WTC11 (cell line): ENCODE measurements at places on chromosomes 16 and 17. TPM values are rescaled to one million over a fixed set of nuclear protein-coding genes. Genes with fewer than 3 reads are reported as not detected.

SOST gene
- total RNA-seq, result 0.07 to 0.25 TPM in 2 of 3 replicates, not detected in the other

- no peak for DNase-seq
Observed at GRCh38 chr16:20889625-20890275, 10.4 kb downstream of the DCUN1D3 start.

UTS2R gene
- 0.46 to 0.76 TPM (median 0.53 TPM) in 3 replicates for total RNA-seq

RAB26 gene
- 6.2 to 7.3 TPM (median 6.9 TPM) in 3 replicates for total RNA-seq

DNA sequence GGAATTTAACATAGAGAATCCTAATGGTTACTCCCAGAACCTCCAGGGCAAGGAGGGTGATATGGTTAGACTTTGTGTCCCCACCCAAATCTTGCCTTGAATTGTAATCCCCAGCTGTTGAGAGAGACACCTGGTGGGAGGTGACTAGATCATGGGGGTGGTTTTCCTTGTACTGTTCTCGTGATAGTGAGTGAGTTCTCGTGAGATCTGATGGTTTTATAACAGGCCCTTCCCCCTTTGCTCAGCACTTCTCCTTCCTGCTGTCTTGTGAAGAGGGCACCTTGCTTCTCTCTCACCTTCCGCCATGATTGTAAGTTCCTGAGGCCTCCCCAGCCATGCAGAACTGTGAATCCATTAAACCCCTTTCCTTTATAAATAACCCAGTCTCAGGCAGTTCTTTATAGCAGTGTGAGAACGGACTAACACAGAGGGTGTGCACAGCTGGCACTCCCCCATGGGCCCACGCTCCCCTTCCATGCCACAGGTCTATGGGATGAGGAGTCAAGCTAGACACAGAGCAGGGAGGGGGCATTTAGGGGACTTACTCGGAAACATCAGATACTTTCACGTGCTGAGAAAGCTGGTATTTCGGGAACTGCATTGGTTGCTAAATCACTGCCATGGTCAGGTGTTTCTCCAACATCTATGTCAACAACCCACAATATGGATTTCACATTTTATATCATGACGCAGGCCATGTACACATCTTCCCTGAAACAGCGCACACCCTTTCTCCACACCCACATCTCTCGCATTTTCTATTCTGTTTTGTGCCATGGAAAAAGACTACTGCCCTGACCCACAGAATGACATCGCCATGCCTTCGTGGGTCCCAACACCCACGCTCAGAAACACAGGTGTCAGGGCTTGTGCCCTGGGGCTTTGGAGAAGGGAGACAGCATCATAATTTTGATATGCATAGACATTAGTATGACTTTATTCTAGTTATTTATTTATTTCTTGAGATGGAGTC, 199.1 kb upstream of the GSE1 start:
- no peak for DNase-seq

NPIPB9 gene
- total RNA-seq, result 1.4 to 2.5 TPM (median 1.5 TPM) in 3 replicates

UNC13D gene
- total RNA-seq, result 12.1 to 13.8 TPM (median 13.1 TPM) in 3 replicates

KCNAB3 gene
- 3.2 to 6.7 TPM (median 6.5 TPM) in 3 replicates for total RNA-seq

DNA sequence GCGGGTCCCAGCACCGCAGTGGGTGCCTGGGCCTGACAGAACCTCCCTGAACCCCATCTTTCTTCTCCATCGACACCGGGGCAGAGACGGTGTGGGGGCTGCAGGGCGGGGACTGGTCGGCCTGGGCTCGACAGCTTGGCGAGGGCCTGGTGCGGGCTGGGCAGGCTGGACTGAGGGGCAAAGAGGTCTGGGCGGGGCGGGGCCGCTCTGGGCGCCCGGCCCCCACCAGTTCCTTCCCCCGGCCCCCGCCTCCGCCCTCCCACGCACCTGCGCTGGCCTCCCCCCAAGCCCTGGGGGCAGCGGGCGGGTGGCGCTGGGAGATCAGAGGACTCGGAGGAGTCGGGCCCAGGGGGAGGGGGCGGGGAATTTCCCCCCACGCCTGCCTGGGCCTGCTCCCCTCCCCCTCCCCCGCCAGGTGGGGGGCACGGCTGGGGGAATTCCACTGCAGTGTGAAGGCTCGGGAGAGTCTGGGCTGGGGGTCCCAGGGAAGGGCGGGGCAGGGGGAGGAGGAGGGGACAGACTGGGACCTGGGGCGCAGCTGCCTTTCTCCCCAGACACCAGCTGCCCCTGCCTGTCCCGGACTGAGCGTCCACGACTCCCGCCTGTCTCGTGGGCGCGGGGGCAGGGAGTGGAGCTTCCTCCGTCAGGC, 877 bp upstream of the KREMEN2 start:
- peak; percentile 44 for DNase-seq

KCNJ18 gene
- total RNA-seq, result not detected in 3 replicates

ARHGDIG gene
- 3.4 to 4.0 TPM (median 3.5 TPM) in 3 replicates for total RNA-seq

DNA sequence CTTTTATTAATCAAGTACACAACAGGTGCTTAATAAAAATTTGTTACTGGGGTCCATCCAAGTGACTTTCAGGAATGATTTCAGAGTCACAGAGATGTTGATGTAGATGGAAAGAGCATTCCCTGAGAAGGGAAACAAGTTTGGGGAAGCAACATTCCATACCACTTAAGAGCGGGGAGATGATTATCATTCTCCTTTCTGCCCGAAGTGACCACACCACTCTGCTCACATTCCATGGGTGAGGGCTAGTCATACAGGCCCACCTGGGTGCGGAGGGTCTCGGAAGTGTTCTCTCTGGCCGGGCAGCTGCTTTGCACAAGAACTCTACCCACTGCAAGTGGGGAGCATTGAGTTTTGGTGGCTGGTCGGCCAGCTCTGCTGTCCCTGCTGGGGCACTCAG, 231.4 kb downstream of the SNX29 start:
- DNase-seq, result no peak

AGRP gene
- total RNA-seq, result not detected in 3 replicates

MAZ gene
- 392 to 405 TPM (median 395 TPM) in 3 replicates for total RNA-seq

CEP95 gene
- 59.8 to 63.8 TPM (median 59.9 TPM) in 3 replicates for total RNA-seq

FBXO39 gene
- not detected in 3 replicates for total RNA-seq

FOXF1 gene
- total RNA-seq, result 0.09 to 0.14 TPM in 2 of 3 replicates, not detected in the other

- no peak for DNase-seq
Observed at GRCh38 chr17:2051061-2051932, 3.6 kb upstream of the HIC1 start.

ATP1B2 gene
- 29.1 to 37.5 TPM (median 35.9 TPM) in 3 replicates for total RNA-seq

PPP1R1B gene
- total RNA-seq, result 15.0 to 20.5 TPM (median 15.2 TPM) in 3 replicates

- peak; percentile 78 for DNase-seq
Observed at GRCh38 chr17:82205720-82206508, 6.7 kb downstream of the CCDC57 start.

DNA sequence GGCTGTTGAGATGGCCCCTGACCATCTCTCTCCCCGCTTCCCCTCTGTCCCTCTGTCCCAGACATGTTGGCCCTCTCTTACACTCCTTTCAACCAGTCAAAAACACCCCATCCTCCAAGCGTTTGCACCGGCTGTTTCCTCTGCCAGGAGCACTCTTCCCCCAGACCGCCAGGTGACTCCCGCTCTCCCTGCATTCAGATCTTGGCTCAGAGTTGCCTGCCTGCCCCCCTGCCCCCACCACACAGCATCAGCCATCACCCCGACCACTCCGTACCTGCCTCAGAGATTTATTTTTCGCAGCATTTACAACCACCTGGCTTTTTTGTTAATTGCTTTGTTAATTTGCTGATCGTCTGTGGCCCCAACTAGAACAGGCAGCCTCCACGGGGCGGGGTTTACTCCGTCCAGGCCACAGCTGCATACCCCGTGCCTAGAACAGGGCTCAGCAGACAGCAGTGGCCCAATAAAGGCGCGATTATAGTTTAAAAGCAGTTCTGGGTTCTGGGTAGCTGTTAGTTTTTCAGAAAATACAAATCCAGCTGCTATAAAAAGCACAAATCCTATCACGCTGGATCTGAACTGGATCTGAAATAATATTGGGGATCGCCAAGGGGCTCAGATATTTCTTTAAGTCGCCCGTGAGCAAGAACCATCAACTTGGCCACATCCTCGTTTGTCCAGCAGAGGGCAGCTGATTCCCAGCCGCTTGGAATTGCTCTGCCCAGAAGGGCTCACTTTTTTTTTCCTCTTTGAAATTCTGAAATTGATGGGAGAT, 173.6 kb downstream of the IRF8 start:
- peak; percentile 78 for DNase-seq

GRCh38 chr16:51231702-51232101, 80.6 kb upstream of the SALL1 start:
- no peak for DNase-seq

HDAC5 gene
- 54.0 to 61.6 TPM (median 59.0 TPM) in 3 replicates for total RNA-seq

DNA sequence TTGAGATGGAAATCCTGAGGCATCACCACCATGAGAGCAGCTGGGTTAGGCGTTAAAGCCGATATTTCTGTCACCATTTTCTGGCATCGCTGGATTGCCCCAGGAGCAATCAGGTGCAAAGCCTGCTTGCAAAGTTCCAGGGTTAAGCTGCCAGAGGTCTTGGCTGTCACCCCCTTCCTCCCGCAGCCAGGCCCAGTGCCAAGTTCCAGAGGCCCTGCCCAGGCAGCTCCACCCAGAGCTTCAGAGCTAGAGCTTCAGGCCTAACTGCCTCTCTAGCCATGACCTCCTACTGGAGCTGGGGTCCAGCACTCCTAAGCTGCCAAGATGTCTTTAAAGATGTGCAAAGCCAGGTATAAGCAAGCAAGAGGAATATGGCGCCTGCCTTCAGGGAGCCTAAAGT, 8.8 kb upstream of the TMEM238L start:
- no peak for DNase-seq

TNFSF13 gene
- 2.2 to 3.2 TPM (median 2.9 TPM) in 3 replicates for total RNA-seq

LGALS9B gene
- not detected in 3 replicates for total RNA-seq

SDR42E1 gene
- total RNA-seq, result 0.05 to 0.07 TPM (median 0.05 TPM) in 3 replicates

- no peak for DNase-seq
Observed at GRCh38 chr17:29791336-29792080, 138.5 kb downstream of the SSH2 start.

DNA sequence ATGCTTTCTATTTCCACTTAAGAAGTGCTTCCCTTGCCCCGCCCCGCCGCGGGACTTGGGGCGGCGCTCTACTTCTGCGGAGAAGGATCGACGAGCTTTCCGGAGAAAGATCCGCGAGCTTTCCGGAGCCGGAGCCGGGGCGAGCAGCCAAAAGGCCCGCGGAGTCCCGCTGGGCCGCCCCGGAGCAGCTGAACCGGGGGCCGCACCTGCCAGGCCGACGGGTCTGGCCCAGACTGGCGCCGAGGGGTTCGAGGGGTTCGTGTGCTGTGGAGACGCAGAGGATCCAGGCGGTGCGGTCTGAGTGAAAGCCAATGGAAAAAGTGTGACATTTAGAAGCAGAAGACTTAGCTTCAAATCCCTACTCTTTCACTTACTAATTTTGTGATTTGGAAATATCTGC, 50.8 kb downstream of the TBC1D26 start:
- DNase-seq, result peak; percentile 46

RTN4RL1 gene
- 0.27 to 0.72 TPM (median 0.37 TPM) in 3 replicates for total RNA-seq

- no peak for DNase-seq
Observed at GRCh38 chr16:54177052-54177861, 109.3 kb downstream of the IRX3 start.

CD300LD gene
- total RNA-seq, result not detected in 3 replicates

DNA sequence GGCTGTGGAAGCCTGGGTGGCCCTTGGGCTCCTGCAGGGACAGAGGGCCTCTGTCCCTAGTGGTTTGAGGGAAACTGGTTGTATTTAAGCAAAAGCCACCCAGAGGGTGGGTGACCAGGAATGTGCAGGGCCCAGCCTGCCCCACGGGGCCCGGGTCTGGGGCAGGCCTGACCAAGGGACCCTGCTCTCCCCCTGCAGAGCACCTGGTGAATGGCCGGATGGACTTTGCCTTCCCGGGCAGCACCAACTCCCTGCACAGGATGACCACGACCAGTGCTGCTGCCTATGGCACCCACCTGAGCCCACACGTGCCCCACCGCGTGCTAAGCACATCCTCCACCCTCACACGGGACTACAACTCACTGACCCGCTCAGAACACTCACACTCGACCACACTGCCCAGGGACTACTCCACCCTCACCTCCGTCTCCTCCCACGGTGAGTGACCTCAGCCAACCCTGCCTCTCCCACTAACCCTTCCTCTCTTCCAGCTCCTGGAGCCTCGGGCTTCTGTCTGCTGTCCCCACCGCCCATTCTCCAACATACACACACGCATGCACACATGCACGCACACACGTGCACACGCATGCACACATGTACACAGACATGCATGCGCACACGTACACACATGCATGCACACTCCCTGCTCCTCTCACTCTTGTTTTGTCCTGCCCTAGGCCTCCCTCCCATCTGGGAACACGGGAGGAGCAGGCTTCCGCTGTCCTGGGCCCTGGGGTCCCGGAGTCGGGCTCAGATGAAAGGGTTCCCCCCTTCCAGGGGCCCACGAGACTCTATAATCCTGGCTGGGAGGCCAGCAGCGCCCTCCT, 10.4 kb downstream of the GALK1 start:
- no peak for DNase-seq

ANKRD40CL gene
- not detected in 3 replicates for total RNA-seq

DNA sequence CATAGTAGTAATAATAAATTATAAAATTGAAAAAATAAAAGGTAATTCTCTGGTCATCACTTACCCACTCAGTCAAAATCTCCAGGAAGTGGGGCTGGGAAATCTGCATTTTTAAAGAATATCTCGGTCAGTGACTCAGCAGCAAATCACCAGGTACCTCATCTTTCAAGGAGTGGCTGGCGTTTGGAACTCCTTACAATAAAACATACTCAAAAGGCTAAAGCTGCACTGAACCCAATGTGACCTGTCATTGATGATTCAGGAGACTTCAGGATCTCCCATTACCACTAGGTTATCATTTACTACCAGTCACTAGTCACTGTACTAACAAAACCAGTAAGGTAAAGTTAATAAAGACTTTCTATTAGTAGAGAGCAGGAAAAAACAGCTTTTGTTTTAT, 21.5 kb upstream of the RFFL start:
- no peak for DNase-seq

MMP15 gene
- 55.5 to 60.7 TPM (median 58.2 TPM) in 3 replicates for total RNA-seq

GRCh38 chr17:68580236-68580770, 20.9 kb downstream of the FAM20A start:
- DNase-seq, result no peak

KCNJ16 gene
- total RNA-seq, result not detected in 3 replicates

DNA sequence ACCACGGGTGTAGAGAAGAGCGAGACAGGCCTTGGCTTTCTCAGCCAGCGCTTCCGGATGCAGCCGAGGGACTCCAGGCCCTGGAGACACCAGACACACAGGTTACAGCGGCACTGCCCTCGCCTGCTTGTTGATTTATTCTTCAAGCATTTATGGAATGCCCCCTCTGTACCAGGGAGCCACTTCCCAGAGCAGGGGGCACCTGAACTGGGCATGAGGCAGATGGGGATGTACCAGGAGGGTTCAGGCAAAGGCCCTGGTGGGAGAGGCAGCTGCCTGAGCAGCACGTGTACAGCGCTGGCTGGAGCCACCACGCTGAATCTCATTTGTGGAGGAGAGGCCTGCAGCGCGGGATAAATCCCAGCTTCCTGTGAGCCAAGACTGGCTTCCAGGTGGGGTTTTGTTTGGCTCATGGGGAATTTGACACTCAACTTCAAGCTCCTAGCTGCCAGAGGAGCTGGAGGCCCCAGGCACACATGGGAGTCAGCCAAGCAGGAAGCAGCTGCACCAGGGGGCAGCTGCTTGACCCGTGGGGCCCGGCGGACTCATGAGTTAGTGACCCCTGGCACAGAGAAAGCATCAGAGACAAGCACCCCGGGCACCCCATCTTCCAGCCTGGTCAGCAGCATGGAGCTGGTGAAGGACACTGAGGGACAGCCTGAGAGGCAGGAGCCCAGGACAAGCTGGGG, 59.7 kb downstream of the IL21R start:
- no peak for DNase-seq
